ENCODE measurements at places on chromosomes 7 and 10. TPM values are rescaled to one million over a fixed set of nuclear protein-coding genes. Genes with fewer than 3 reads are reported as not detected.

- DNase-seq = peak; percentile 93
- H3K36me3 ChIP-seq = no peaks in the 10 kb centered on the region
- no peak overlapping the region for H3K4me3 ChIP-seq
- peaks cover 52% of the 10 kb centered on the region for H3K4me1 ChIP-seq
These were observed 23.5 kb downstream of the ABLIM1 start for GRCh38 chr10:114634609-114634979.

DNA sequence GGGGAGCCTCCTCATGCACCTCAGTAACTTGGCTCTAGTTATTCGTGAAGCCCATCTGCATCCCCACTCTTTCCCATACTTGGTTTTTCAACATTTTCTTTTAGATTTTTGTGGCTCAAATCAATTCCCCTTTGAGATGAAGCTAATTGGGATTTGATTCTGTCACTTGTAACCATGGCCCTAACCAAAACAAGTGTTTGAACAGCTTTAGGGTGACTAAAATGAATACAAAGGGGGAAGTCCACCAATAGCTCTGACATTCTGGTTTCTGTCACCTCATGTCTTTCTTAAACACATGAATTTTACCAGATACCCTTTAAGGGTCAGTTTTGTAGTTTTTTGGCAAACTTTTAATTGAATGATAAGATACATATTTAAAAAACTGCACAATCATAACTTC lies 87.0 kb downstream of the PCGF5 start:
- no peak overlapping the region for H3K27ac ChIP-seq
- H3K4me1 ChIP-seq = no peaks in the 10 kb centered on the region
- peaks cover 3% of the 10 kb centered on the region for H3K27me3 ChIP-seq
- no peaks in the 10 kb centered on the region for H3K36me3 ChIP-seq

DNA sequence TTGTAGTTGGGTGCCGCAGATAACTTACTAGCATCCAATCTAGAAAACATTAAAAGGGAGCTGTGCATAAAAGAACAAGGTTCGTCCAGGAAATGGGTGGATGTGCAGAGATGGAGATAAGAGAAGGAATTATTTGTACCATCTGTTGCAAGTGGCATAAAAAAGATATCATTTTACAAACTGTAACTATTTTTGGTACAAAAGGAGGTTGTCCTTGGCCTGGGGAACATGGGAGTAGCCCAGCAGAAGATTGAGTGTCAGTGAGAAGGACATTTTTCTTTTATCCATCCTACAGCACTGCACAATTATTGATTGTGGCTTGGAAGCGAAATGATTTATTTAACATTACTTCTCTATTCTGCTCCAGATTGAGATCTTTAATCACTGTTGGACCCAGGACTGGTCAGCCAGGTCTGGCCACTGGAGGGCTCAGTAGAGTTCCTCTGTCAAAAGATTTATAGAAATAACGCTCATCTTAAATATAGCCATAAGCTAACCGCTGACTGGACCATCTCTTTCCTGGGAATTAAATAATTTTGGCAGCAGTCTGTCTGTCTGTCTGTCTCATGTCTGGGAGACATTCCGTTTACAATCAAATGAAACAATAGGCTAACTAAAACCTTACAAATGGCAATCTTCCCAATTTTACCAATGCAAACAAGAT lies 254.1 kb downstream of the KIAA1217 start:
- DNase-seq = no peak
- peak overlapping the region; percentile 96 for H3K27ac ChIP-seq
- no peaks in the 10 kb centered on the region for H3K36me3 ChIP-seq
- no peaks in the 10 kb centered on the region for H3K27me3 ChIP-seq
- peaks cover 44% of the 10 kb centered on the region for H3K4me1 ChIP-seq
- no peak overlapping the region for H3K4me3 ChIP-seq

DNA sequence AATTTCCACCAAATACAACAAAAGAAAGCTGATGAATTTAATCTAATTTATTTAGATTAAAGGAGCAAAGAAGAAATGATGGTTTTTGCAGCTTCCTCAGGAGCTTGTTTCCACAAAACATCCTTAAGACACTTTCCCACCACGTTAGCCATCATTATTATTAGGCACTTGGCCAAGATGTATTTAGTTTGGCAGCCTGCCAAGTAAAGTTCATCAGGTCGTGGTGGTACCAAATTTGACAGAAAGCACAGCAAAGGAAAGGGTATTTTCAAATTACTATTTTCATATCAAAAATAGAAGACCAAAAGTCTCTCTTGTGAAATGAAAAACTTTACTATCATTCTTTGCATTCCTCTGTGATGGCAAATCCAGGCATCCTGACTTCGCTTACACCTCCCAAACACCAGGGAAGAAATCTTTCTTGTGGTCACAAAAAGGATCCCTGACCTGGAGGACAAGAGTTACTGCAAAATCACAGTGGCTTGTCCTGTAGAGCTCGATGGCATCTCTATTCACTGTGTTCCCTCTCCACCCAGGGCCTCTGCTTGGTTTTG lies 123.1 kb upstream of the INHBA start:
- peak overlapping the region; percentile 26 for H3K27ac ChIP-seq
- H3K4me1 ChIP-seq = peaks cover 39% of the 10 kb centered on the region
- H3K4me3 ChIP-seq = no peak overlapping the region
- DNase-seq = no peak
- no peaks in the 10 kb centered on the region for H3K27me3 ChIP-seq
- no peaks in the 10 kb centered on the region for H3K36me3 ChIP-seq

The KCNH2 gene
- total RNA-seq = not detected

DNA sequence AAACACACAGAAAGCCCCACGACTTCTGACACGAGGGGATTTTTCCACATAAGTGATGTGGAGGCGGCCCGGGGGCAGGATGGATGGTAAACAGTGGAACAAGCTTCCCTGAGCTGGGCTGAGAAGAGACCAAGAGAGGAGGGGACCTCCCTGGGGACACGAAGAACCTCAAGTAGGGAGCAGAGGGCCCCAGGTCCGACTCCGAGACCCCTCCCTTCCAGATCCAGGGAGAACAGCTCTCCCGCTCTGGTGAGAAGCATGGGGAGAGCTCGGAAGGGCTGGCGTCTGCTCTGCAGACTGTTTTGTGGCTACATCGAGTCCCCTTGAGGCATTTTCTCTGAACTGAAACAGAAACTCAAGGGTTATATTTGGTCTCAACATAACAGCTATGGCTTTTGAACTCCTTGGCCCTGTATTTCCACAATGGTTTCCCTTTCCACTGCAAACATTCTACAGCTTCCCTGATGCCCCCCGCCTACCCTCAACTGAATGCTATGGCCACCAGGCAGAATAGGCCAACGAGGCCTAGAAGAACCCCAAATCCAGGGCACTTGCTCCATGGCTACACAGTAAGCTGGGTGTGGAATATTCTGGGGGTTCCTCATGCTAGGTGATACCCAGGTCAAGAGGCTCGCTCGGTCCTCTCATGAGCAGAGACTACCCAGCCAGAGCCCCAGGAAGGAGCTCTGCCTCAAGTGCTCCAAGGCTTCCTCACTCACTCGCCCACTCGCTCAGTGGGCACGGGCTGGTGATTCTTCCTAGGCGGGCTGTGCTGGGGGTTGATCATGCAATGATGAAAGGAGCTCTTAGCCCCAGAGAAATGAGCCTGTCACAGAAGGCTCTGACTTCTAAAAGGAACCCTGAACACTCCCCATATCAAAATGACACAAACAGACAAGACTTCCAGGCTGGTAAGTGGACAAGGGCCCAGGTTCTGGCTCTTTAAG lies 47.5 kb downstream of the FAM53B start:
- peak; percentile 57 for DNase-seq
- H3K27ac ChIP-seq = no peak overlapping the region
- no peak overlapping the region for H3K4me3 ChIP-seq
- H3K27me3 ChIP-seq = no peaks in the 10 kb centered on the region
- H3K4me1 ChIP-seq = peaks cover 10% of the 10 kb centered on the region

The GRM3 gene
- total RNA-seq = not detected

DNA sequence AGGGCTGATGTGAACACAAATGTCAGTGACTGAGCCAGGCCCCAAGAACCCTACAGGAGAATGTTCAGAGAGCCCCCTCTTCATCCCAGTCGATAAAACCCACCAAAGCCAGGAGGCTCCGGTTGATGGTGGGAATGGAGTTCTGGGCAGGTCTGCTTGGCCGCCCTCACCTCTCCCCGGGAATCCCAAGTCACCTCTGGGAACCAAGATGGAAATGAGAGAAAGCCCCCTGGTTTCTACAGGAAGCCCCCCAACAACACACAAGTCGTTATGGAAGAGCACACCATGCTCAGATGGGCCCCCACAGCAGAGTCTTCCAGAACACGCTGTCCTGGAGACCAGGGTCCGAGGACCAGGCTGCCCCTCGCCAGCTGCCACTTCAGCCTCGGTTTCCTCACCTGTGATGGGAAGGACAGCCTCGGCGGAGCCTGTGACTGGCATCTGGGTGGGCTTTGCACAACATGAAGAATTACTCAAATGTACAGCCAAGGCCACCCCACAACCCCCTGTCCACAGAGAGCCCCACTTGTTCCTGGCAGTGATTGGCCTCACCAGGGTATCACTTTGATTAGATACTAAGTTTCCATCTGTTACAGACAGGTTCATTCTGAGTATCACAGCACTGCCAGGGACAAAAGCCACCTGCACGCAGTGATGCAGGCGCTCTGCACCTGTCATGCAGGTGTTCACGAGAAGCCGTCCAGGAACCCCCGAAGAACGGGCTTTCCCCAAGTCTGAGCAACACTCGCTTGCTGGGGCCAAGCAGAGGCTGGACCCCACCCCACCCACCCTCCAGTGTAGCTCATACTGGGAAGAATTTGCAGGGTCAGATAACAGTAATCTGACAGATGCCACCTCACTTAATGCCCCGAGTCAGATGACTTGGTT lies 57.6 kb downstream of the MKI67 start:
- peaks cover 9% of the 10 kb centered on the region for H3K36me3 ChIP-seq
- no peak overlapping the region for H3K4me3 ChIP-seq
- DNase-seq = peak; percentile 11
- H3K27me3 ChIP-seq = no peaks in the 10 kb centered on the region

GRCh38 chr7:159109653-159110035 lies 35.0 kb downstream of the VIPR2 start:
- no peaks in the 10 kb centered on the region for H3K36me3 ChIP-seq
- no peak overlapping the region for H3K4me3 ChIP-seq
- no peak for DNase-seq
- H3K4me1 ChIP-seq = no peaks in the 10 kb centered on the region
- no peak overlapping the region for H3K27ac ChIP-seq
- H3K27me3 ChIP-seq = no peaks in the 10 kb centered on the region

The TCAF2 gene
- total RNA-seq = 1.8 TPM

The EIF4H gene
- 270 TPM for total RNA-seq

- H3K36me3 ChIP-seq = no peaks in the 10 kb centered on the region
- DNase-seq = no peak
- H3K4me1 ChIP-seq = peaks cover 35% of the 10 kb centered on the region
- no peak overlapping the region for H3K27ac ChIP-seq
These were observed 59.0 kb downstream of the ST7 start for GRCh38 chr7:117012284-117012683.

The ZNF804B gene
- total RNA-seq = not detected

The RAB11FIP2 gene
- total RNA-seq = 47.7 TPM

DNA sequence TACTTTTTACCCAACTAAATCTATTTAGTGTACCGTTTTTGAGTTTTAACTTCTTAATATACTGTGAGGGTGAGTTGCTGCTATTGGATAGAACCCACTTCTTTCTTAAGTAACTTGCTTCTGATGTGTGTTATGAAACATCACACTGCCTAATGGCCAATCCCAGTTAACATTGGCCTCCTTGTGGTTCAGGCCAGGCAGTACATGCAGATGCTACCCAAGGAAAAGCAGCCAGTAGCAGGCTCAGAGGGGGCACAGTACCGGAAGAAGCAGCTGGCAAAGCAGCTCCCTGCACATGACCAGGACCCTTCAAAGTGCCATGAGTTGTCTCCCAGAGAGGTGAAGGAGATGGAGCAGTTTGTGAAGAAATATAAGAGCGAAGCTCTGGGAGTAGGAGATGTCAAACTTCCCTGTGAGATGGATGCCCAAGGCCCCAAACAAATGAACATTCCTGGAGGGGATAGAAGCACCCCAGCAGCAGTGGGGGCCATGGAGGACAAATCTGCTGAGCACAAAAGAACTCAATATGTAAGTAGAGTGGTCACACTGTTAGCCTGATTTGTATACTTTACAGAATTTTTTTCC lies 39.7 kb downstream of the TES start:
- H3K4me1 ChIP-seq = no peaks in the 10 kb centered on the region
- no peaks in the 10 kb centered on the region for H3K27me3 ChIP-seq
- H3K36me3 ChIP-seq = peaks cover 24% of the 10 kb centered on the region
- DNase-seq = peak; percentile 84
- no peak overlapping the region for H3K27ac ChIP-seq

The CHCHD3 gene
- 89.8 TPM for total RNA-seq

The TEX47 gene
- total RNA-seq = not detected

The CLEC2L gene
- not detected for total RNA-seq

The GRK5 gene
- total RNA-seq = 1.5 TPM

DNA sequence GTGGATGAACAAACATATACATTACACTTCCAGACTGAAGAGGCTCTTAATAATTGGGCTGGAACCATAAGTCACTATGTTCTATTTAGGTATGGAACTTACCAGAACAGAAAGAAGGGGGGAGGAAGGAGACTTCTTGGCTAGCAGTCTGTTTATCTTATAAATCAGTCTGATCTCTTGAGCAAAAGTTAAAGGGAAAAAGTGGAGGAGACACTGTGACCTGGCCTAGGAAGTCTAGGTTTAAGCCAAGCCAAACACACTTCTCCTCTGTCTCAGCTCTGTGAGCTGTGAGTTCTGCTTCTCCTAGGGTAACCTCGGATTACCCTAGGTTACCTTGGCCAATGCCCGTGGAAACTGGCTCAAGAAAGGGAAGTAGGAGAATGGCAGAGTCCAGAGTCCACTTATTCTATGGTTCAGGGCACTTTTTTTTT lies 95.2 kb downstream of the PFKFB3 start:
- H3K4me3 ChIP-seq = no peak overlapping the region
- no peaks in the 10 kb centered on the region for H3K27me3 ChIP-seq
- peaks cover 6% of the 10 kb centered on the region for H3K4me1 ChIP-seq
- H3K36me3 ChIP-seq = no peaks in the 10 kb centered on the region

- H3K36me3 ChIP-seq = no peaks in the 10 kb centered on the region
- H3K27ac ChIP-seq = no peak overlapping the region
- DNase-seq = no peak
- H3K4me3 ChIP-seq = no peak overlapping the region
- no peaks in the 10 kb centered on the region for H3K27me3 ChIP-seq
- H3K4me1 ChIP-seq = peaks cover 14% of the 10 kb centered on the region
These were observed 40.8 kb downstream of the TBXAS1 start for GRCh38 chr7:139869886-139870285.

DNA sequence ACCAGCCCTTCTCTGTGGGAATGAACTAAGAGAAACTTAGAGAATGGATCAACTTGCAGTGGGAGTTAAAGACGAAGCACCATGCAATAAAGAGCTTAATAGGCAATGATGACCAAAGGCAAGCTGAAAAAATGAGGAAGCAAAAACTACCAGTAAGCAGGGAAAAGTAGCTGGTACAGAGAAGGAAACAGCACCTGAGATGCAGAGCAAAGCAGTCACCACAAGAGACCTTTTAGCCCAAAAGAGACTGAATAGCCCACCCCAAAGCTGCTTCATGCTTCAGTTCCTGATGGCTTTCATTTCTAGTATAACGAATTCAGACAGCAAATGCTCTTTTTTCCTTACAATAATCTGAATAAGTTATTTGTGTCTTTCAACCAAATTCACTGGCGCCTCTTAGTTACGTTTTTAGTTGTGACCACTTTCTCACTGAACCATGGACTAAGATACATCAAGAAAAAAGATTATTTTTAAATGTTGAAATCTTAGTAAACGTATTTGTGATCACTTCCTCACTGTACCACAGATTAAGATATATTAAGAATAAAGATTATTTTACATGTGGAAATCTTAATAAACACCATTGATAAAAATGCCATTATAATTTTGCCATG lies 76.0 kb downstream of the USP6NL start:
- no peaks in the 10 kb centered on the region for H3K36me3 ChIP-seq
- H3K4me1 ChIP-seq = peaks cover 27% of the 10 kb centered on the region
- no peak overlapping the region for H3K27ac ChIP-seq

The POT1 gene
- 30.1 TPM for total RNA-seq

All from osteoblast (primary cell).